ENCODE measurements at places on chromosomes 1 and 21. TPM values are rescaled to one million over a fixed set of nuclear protein-coding genes. Genes with fewer than 3 reads are reported as not detected.
A peak's percentile ranks its signal among the peaks of the same experiment; 100 is the strongest.

DNA sequence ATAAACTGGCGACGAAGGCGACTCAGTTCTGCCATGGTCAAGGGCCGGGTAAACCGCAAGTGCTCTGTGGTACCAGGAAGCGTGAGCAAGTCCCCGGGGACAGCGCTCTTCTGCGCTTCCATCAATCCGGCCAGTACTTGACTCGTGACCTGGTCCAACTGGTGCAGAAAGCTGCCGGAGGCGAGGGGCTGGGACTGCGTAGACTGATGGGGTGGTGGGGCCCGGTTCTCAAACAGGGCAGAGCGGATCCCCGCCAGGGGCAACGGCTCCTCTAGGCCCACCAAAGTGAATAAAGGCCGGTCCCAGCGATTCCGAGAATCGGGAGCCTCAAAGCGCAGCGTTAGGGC is 852 bp downstream of the KTI12 start:
- DNase-seq = peak; percentile 31

GRCh38 chr1:59169703-59170102 is 127.2 kb upstream of the FGGY start:
- no peak for DNase-seq

DNA sequence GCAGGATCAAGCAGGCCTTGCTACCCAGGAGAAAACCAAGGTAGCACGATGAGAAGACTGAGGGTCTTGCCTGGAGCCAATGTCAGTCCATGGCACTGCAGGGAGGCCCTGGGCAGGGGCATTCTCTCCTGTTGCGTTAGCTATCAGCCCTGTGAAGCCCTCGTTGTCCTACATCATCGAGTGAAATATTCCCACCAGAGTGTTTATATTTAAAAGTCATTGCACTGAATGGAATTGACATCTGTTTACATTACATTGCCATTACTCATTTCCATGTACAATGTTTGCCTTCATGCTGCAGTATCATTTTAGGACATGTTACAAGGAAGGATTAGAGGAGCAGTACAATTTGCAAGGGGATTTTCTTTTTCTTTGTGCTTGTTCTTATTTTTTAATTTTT is 243.9 kb downstream of the KAZN start:
- DNase-seq = no peak

DNA sequence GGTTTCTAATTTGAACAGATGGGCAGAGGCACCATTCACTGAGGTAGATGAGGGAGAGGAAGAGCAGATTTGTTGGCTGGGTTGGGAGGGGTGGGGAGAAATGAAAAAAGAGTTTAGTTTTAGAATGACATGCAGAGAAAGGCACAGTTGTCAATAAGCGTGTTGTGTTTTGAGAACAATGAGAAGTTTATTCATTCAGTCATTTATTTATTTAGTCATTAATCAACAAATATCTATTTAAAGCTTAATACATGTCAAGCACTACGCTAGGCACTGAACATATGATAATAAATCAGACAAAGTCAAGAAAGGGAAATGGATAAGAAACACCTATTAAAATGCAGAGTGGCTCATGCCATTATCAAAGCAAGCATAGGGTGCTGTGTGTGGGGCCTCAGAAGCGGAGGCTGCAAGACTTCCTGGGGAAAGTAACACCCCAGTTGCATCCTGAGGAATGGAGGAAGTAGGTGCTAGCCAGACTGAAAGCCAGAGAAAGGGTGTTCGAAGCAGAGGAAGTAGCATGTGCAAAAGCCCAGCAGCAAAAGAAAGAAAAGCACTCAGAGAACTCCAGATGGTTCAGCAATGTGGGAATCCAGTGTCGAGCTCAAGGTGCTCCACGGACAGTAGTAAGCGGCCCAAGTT is 114.1 kb downstream of the RNF220 start:
- DNase-seq = no peak

The RBM11 gene
- 1.6 TPM for total RNA-seq

GRCh38 chr1:6502000-6502891 is 10.8 kb upstream of the PLEKHG5 start:
- no peak for DNase-seq
